ENCODE measurements at places on chromosomes 11 and 22. TPM values are rescaled to one million over a fixed set of nuclear protein-coding genes. Genes with fewer than 3 reads are reported as not detected.
A peak's percentile ranks its signal among the peaks of the same experiment; 100 is the strongest.

DNA sequence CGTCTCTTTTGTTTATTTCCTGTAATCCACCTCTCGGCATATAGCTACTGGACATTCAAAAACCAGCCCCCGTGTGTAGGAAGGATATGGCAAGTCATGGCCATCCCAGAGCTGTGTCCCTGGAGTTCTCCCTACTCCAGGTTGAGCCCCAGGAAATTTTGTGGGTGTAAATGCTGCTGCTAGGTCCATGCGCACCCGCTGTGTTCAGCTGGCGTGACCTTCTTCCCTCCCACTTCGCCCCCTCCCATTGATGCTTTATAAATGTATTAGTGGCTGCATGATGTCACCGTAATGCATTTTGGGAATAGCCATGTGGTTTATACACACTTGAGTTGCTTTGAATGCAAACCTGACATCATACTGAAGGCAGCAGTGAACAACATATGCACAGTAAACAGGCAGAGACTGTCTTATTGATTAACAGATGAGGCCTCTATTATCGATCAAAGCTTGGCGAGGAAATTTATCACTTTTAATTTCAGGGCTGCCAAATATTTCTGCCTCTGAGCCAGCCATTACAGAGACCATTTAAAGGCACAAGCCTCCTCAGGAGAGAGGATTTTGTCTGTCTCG lies 113.6 kb upstream of the NNMT start:
- H3K4me1 ChIP-seq = peaks cover 90% of the 10 kb centered on the region
- peak overlapping the region; percentile 94 for H3K27ac ChIP-seq
- no peak overlapping the region for H3K4me3 ChIP-seq

Gene SCGB2A2
- total RNA-seq = not detected

DNA sequence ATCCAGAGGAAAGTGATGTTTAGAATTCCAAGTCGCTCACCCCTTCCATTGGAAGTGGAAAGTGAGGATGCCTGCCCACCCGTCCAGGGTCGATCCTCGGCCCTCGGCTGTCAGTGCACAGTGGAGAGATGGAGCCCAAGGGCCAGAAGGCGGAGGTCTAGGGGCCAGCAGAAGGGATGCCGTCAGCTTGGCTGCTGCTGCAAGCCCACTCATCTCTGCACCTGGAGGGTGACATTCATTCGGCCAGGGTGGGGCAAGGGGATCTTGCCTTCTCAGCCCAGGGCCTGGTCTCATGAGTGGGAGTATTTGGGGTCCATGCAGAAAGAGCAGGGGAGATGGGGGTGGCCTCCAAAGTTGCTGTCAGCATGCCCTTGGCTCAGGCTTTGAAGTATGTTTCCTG lies 30.7 kb downstream of the LINC01488 start:
- no peaks in the 10 kb centered on the region for H3K36me3 ChIP-seq
- peaks cover 5% of the 10 kb centered on the region for H3K27me3 ChIP-seq
- no peak for DNase-seq
- H3K27ac ChIP-seq = no peak overlapping the region

DNA sequence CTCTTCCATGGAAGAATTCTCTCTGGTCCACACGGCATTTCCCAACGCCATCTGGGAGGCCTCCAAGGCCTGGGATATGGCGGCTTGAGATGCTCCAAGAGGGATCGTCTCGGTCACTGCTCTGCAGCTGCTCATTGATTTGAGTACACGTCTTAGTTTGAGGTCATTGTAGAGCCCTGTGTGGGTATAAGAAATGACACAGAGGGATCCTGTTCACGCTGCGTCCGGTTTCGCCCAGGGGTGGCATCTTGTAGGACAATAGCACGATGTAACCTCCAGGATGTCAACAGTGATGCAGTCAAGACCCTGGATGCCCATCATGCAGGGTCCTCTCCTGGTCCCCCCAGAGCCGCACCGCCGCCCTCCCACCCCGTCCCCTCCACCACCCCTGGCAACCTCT lies 564.6 kb downstream of the BRD1 start:
- no peak overlapping the region for H3K27ac ChIP-seq
- DNase-seq = no peak
- H3K36me3 ChIP-seq = no peaks in the 10 kb centered on the region
- no peaks in the 10 kb centered on the region for H3K4me1 ChIP-seq
- H3K27me3 ChIP-seq = no peaks in the 10 kb centered on the region

- no peak overlapping the region for H3K4me3 ChIP-seq
- no peaks in the 10 kb centered on the region for H3K36me3 ChIP-seq
- H3K27me3 ChIP-seq = peaks cover 3% of the 10 kb centered on the region
- H3K27ac ChIP-seq = no peak overlapping the region
- no peak for DNase-seq
- H3K4me1 ChIP-seq = no peaks in the 10 kb centered on the region
These were observed 14.6 kb downstream of the CELSR1 start for GRCh38 chr22:46522797-46523196.

- no peak overlapping the region for H3K4me3 ChIP-seq
- peaks cover 41% of the 10 kb centered on the region for H3K4me1 ChIP-seq
- no peak overlapping the region for H3K27ac ChIP-seq
- peaks cover 6% of the 10 kb centered on the region for H3K27me3 ChIP-seq
- DNase-seq = no peak
- H3K36me3 ChIP-seq = peaks cover 8% of the 10 kb centered on the region
These were observed 3.0 kb upstream of the RRAS2 start for GRCh38 chr11:14361951-14362350.

Gene SAA4
- total RNA-seq = not detected

Gene GSTT2
- total RNA-seq = not detected

Gene NLRP14
- not detected for total RNA-seq

- no peaks in the 10 kb centered on the region for H3K36me3 ChIP-seq
- H3K4me3 ChIP-seq = no peak overlapping the region
- peaks cover 2% of the 10 kb centered on the region for H3K27me3 ChIP-seq
- H3K4me1 ChIP-seq = peaks cover 4% of the 10 kb centered on the region
These were observed 319.7 kb downstream of the CTTN start for GRCh38 chr11:70717936-70718595.

GRCh38 chr11:94922321-94923003 lies 50.9 kb downstream of the CWC15 start:
- no peak overlapping the region for H3K4me3 ChIP-seq
- DNase-seq = no peak
- no peaks in the 10 kb centered on the region for H3K27me3 ChIP-seq
- H3K27ac ChIP-seq = no peak overlapping the region
- peaks cover 22% of the 10 kb centered on the region for H3K4me1 ChIP-seq

Gene CASP4
- total RNA-seq = 138 TPM

Gene PKP3
- total RNA-seq = not detected

Gene FAM118B
- total RNA-seq = 9.9 TPM

DNA sequence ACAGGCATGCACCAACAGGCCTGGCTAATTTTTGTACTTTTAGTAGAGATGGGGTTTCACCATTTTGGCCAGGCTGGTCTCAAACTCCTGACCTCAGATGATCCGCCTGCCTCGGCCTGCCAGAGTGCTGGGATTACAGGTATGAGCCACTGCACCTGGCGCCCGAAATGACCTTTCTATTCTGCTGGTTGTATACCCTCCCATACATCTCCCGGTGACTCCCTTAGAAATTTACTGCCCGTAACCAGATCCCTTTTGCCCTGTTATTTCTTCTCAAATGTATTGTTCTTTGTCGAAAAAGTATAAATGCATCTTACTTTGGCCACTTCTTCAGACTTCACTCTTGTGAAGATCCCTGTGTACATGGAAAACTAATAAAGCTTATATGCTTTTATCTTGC lies 22.0 kb downstream of the MCHR1 start:
- peaks cover 2% of the 10 kb centered on the region for H3K4me1 ChIP-seq
- no peak for DNase-seq
- no peaks in the 10 kb centered on the region for H3K36me3 ChIP-seq
- peaks cover 7% of the 10 kb centered on the region for H3K27me3 ChIP-seq
- H3K4me3 ChIP-seq = no peak overlapping the region

DNA sequence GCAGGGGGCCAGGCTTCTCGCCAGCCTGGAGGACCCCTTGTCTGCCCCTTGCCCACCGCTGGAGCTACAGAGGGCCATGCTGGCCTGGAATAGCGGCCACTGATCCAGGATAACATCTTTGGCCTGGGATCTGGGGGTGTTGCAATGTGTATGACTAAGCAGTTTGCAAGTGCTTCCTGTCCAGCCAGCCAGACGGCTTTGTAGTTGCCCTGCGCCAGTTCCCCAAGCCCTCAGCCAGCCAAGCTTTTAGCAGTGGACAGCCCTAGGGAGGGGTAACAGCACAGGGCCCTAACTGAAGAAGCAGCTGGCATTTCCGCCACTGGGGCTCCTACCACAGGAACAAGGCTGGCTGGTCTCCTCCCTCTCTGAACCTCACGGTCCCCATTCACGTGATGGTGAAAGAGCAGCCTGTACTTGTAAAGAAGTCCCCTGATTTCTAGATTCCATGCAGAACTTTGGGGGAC lies 32.1 kb downstream of the UQCR10 start:
- H3K36me3 ChIP-seq = peaks cover 39% of the 10 kb centered on the region
- H3K27ac ChIP-seq = no peak overlapping the region
- DNase-seq = no peak
- H3K4me1 ChIP-seq = peaks cover 30% of the 10 kb centered on the region
- H3K27me3 ChIP-seq = no peaks in the 10 kb centered on the region
- H3K4me3 ChIP-seq = no peak overlapping the region

DNA sequence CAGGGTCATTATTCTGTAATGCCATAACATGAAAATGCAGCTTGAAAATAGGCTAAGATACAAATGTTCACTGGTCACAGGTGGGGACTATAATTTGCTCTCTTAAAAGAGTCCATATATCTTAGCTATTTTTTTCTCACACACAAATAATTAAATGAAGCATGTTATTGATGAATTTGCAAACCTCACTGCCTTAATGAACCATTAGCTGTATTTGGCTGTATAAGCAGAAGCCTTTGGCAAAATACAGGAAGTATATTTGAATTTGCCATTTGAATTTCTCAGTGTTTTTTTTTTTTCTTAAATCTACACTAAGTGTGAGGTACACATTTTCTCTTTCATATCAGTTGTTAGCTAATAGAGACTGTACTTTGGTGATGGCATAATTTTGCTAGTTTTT lies 38.7 kb downstream of the DDI1 start:
- H3K4me1 ChIP-seq = no peaks in the 10 kb centered on the region
- H3K36me3 ChIP-seq = no peaks in the 10 kb centered on the region
- no peak for DNase-seq
- no peak overlapping the region for H3K27ac ChIP-seq
- H3K27me3 ChIP-seq = no peaks in the 10 kb centered on the region

DNA sequence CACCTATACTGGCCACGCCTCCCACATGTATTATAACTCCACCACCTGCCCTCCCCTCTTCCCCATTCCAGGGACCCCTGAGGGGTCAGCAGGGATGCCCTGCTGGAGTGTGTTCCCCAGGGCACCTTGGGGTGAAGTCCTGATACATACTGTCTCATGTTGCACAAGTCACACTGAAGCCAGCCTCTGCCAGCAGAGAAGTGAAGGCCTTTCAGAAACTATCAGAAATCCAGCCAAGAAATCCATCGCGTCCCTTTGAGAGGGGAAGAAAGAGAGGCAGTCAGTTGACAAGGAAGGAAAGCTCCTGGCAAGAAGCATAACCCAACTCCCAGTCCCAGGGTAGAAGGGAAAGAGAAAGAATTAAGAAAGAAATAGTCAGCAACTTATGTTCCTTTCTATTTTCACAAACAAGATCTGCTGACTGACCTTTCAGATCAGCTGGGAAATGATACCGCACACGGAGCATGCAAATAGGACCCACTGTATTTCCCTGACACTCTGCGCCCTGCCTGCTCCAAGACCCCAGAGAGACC lies 45.2 kb downstream of the SC5D start:
- no peak for DNase-seq
- H3K4me1 ChIP-seq = peaks cover 57% of the 10 kb centered on the region
- H3K27ac ChIP-seq = no peak overlapping the region
- H3K27me3 ChIP-seq = peaks cover 10% of the 10 kb centered on the region
- no peak overlapping the region for H3K4me3 ChIP-seq

Gene TST
- total RNA-seq = 8.3 TPM

All from activated CD4-positive, alpha-beta memory T cell treated with anti-CD3 and anti-CD28 coated beads, Interleukin-2, amount 10 ng/mL, durations not matched to agents 7 days and 5 days (primary cell).